Progenitor cell of endocrine pancreas (in vitro differentiated cells): ENCODE measurements at places on chromosomes 16 and 17.

- no peak for DNase-seq
Observed at GRCh38 chr17:47729476-47729875, 3.6 kb upstream of the TBX21 start.

GRCh38 chr16:74625500-74626350 is 18.8 kb upstream of the GLG1 start:
- DNase-seq = no peak

DNA sequence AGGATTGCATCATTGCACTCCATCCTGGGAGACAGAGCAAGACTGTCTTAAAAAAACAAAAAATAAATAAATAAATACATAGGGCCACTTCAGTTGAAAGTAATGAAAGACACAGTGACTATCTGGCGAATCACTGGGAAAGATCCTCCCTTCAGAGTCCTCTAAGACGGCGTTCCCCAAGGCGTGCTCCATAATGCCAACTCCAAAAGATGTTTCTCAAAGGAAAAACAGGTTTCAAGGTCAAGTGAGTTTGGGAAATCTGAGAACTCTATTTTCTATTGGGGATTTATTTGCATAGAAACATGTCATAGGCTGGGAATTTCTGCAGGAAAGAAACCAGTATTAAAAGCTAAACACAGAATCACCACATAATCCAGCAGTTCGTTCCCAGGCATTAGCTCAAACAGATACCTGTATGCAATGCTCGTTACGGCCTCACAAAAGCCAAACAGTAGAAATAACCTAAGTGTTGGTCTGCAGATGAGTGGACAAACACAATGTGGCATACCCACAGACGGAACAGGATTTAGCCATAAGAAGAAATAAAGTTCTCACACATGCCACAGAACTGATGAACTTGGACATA is 7.9 kb downstream of the KLHDC4 start:
- DNase-seq = no peak

DNA sequence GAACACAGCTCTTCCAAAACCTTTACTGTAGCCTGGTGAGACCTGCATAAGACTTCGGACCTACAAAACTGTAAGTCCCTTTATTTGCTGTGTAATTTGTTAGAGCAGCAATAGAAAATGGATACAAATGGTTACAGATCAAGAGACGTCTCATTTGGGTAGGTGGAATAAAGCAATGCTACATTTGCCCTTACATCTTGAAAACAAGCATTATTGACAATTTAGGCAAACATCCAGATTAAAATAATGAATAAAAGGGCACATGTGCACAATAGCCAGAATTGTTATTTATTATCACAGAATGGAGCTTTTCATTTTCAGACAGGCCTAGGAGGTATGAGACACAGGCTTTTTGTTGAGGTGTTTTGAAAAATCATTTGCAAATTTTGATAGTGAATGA is 222.2 kb upstream of the CPHXL start:
- no peak for DNase-seq

GRCh38 chr17:4901648-4902344 is 1.1 kb downstream of the CHRNE start:
- no peak for DNase-seq

DNA sequence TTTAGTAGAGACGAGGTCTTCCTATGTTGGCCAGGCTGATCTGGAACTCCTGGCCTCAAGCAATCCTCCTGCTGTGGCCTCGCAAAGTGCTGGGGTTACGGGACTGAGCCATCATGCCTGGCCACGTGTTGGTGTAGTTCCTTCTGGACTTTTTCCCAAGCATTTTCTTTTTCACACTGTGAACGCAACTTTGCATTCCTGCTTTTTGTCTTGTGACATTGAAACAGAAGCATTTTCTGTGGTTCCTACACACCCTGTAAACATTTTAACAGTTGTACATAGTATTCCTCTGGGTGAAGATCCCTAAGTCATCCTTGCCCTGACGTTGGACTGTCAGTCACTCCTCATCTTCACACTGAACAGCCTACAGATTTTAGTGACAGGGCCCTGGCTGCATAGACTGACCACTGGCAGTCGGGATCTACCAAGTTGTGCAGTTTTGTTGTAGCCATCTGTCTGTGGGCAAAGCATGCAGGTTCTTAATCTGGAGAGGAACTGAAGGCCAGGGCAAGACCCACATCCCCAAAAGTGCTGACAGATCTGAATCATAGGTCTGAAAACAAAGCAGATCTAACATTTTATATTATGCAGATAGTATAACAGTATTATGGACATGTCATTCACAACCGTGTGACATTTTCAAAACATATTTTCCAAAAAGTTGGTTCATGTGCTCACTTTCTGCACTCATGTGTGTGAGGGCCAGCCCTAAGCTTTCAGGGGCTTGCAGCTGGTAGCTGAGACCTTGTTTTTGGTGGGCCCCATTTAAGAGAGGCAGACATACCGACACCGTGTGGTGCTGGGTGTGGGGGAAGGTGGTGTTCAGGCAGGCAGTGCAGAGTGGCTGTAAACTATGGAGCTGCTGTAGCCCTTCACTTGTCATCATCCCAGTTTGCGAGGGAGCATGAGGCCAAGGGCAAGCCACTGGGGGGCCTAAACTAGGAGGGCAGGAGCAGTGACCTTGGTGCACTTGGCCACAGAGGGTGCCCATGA is 59.9 kb downstream of the EPN2 start:
- DNase-seq = no peak

- no peak for DNase-seq
Observed at GRCh38 chr17:68627956-68628575, 26.9 kb upstream of the FAM20A start.

GRCh38 chr16:77166726-77167125 is 24.3 kb upstream of the MON1B start:
- no peak for DNase-seq

DNA sequence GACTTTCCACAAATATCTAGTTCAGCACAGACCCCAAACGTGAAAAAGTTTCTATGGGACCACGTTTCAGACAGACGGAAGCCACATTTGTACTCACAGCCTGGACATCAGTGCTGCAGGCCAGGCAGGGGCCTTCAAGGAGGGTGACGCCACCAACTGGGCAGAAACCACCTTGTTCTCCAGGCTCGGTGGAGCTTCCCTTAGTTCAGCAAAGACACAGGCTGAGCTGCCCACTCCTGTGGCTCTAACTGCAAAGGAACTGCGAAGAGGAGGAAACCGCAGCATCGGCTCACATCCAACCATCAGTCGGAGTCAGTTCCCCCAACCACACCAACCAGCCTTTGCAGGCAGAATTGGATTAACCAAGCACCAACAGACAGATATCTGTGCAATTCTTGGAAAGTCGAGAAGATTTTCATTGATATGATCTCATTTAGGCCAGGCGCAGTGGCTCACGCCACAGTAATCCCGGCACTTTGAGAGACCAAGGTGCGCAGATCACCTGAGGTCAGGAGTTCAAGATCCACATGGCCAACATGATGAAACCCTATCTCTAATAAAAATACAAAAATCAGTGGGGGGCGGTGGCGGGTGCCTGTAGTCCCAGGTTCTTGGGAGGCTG is 73.3 kb upstream of the CNEP1R1 start:
- DNase-seq = no peak

DNA sequence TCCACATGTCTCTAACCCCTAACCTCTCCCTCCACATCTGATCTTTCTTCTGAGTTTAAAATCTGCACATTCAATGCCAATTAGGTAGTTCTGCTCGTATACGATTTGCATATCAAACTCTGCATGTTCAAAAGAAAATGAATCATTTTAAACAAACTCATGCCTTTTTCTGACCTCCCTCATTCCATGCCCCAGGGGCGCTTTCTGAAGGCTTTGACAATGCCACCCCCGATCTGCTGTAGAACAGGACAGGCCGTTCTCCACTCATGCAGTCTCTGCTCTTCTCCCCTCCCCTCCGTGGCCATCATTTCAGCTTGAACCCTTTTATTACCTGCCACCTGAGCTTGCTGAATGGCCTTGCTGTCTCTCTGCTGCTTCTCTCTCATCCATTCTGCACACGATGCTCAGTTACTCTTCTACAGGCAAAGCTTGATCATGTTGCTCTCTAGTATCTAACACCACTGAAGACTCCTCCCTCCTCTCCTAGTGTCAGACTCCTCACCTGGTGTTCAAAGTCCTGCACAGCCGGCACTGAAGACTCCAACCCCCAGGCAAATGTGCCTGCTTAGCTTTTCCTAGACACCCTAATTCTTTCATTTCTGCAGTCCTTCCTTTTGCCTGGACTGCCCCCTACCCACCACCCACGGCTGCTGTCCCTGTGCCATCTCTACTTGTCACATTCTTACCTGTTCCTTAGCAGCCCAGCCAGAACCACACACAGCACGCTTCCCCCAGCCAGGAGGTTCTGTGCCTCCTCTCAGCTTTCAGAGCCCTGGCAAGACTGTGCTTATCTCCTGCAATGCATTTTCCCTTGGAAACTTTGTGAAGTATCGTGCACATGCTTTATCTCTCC is 6.2 kb downstream of the TMEM238L start:
- DNase-seq = no peak

GRCh38 chr16:4318451-4318910 is 2.6 kb downstream of the GLIS2 start:
- DNase-seq = no peak

- no peak for DNase-seq
Observed at GRCh38 chr17:17681744-17682292, 560 bp downstream of the RAI1 start.

GRCh38 chr17:47978324-47978723 is 7.4 kb downstream of the CDK5RAP3 start:
- peak; percentile 62 for DNase-seq

- no peak for DNase-seq
Observed at GRCh38 chr17:67520916-67521774, 144.1 kb downstream of the PITPNC1 start.

DNA sequence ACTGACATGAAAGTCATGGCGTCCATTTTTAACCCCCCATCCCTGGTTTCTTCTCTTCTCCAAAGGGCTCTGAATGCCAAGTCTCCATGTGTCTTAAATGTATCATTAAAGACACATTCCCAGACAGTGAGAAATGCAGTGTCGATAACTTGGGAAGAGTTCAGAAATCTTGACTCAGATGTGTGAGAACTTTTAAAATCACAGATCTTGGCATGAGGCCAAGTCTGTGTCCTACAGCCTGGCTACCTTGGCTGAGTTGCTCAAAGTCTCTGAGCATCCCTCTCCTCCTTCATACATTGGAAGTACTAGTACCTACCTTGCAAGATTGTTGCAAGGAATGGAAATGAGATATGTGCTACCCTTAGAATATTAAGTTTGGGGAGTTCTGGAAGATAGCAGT is 1046.5 kb upstream of the RBFOX1 start:
- DNase-seq = no peak

- peak; percentile 39 for DNase-seq
Observed at GRCh38 chr16:57045694-57046381, 46.5 kb upstream of the CPNE2 start.

- DNase-seq = no peak
Observed at GRCh38 chr16:68228652-68229051, 7.3 kb downstream of the ESRP2 start.

- DNase-seq = no peak
Observed at GRCh38 chr17:40004072-40004471, 11.2 kb upstream of the CSF3 start.

DNA sequence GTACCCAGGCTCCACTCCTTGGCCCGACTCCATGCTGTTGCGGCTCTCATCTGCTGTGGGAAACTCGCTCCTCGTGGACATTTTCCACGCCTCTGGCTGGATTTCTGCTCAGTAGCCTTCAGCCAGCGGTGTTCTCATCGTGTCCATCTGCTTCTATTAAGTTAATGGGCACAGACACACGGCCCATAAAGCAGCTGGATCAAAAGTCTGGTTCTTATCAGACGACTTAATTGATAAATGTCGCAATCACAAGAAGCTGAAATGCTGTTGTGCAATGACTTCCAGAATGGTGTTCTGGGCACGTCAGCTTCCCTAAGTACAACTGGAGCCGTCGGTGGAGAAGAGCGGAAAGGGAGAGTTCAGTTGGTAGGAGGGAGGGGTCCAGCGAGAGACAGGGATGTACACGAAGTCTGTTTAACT is 211.7 kb upstream of the CHMP6 start:
- no peak for DNase-seq

- no peak for DNase-seq
Observed at GRCh38 chr17:59897090-59897489, 4.2 kb downstream of the RPS6KB1 start.
